Germinal center (tissue), 1 donor: ENCODE measurements at places on chromosomes 16 and 17.

DNA sequence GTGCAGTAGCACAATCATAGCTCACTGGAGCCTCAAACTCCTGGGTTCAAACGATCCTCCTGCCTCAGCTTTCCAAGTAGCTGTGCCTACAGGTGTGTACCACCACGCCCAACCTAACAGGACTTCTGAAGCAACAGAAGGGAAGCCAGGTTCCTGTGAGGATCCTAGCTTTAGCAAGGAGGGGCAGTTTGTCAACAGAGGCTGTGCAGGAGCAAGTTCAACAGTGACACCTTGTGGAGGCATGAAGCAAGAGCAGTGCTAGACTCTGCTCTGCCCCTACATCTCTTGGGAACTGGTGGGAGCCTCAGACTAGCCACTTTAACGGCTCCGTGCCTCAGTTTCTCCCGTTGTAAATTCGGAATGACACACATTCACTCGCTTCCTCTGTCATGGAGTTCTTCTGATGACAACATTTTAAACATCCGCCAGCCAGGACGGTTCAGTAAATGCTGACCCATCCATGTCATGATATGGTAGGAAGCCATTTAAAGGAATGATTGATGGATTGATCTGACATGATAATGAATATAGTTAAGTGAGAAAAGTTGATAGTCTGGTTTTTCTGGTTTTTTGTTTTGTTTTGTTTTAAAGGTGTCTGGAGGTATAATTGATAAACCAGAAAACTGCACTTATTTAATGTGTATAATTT is 218.7 kb downstream of the MRTFB start:
- DNase-seq, result no peak

DNA sequence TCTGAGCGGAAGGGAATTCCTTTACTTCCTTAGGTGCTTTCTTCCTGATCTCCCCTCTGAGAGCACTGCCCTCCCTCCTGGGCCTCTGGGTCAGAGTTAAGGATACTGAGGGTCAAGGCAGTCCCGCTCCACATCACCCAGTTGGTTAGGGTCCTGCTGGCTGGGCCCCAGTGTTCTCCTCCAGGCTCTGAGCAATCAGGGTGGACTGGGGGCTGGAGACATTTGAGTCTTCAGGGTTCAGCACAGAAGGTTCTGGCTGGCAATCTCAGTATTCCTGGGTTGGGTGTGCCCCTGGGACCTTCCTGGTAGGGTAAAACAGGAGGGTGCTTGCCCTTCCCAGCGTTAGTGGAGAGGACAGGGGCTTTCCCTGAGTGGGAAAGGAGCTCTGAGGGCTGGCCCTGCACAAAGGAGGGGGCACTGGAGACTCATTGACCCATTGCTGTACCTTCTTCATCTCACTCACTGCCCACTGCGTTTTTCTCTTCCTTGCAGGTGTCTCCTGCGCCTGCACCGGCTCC is 448 bp downstream of the MT1M start:
- no peak for DNase-seq

- DNase-seq, result no peak
Measured at GRCh38 chr16:66658143-66658859, 38.2 kb downstream of the CMTM4 start.

GRCh38 chr17:73319766-73320165 is 8.0 kb upstream of the CDC42EP4 start:
- DNase-seq, result no peak
